ENCODE measurements at places on chromosomes 2 and 18.

GRCh38 chr2:97844311-97844859, 131.0 kb downstream of the ZAP70 start:
- DNase-seq, result no peak

DNA sequence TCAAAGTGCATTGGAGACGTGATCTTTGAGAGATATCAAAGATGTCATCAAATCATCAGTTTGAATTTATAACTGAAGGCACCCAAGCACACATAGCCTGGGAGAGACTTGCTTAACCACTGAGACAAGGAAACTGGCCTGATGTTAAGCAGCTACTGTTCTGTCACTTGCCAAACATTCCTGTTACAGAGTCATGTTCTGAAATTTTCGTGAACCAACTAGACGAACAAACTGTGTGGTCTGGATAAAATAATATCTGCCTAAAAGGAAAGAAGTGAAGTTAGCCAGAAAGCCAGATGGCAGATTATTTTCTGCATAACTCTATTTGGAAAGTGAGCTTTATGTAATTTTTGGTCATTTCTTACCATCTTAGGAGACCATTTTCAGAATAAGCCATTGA, 51.4 kb downstream of the SPATS2L start:
- DNase-seq, result no peak

DNA sequence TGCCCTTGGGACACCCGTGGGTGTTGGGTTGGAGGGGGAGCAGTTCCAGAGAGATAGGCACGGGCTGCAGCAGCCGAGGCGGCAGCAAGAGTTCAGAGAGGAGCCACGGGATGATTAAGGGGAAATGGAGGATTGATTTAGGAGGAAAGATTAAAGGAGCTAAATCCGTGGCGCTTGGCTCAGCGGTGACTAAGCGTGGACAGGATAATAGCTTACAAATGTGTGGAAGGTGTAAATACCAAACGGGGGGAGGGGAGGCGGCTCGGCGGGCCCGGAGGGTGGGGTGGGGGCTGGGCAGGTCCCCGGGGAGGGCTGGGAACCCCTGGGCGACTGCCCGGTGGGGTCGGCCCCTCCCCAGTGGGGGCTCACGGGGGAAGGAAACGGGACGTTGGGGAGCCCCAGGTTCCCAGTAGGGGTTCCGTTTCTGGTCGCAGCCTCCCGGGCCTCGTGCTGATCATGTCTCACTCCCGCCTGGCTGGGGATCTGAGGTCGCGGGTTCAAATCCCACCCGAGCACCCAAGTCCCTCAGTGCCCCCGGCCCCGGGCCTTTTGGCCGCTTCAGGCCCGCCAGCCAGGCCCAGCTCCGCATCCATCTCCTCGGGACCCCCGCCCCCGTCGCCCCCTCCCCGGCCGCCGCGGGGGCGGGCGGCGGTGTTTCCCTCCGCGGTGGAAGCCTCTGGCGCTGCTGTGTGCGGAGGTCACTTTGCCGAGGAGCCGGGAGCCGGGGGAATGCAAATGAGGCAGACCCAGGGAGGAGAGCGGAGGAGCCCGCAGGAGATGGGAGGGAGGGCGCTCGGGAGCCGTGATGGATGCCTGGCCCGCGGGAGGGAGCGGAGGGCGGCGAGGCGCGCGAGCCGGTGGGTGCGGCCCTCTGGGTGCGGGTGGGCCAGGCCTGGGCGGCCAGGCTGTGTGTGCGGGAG, 8.1 kb downstream of the ASIC4 start:
- DNase-seq, result peak; percentile 57

- no peak for DNase-seq
Measured at GRCh38 chr2:130261970-130262760, 63.9 kb upstream of the TUBA3E start.

GRCh38 chr2:226703514-226703913, 96.1 kb downstream of the IRS1 start:
- no peak for DNase-seq

GRCh38 chr18:316393-316792, 48.5 kb upstream of the THOC1 start:
- no peak for DNase-seq

- DNase-seq, result no peak
Measured at GRCh38 chr18:3092727-3093126, 79.8 kb upstream of the LPIN2 start.

DNA sequence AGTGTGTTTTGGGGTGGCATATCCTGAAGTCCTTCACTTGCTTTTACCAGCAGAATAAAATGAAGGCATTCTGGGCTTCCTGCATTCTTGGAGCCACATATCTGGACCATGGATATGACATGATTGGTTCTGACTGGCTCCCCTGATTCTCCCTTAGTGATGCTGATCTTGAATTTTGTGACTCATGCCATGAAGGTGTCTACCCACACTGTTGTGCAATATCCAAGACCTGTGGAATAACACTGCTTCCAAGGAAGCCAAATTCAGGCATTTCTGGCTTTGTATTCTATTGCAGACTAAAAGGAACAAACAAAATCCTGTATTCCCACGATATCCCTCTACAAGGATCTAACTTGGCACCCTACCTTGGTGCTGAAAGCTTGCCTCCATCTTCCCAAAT, 125.8 kb downstream of the LYPD6B start:
- no peak for DNase-seq

DNA sequence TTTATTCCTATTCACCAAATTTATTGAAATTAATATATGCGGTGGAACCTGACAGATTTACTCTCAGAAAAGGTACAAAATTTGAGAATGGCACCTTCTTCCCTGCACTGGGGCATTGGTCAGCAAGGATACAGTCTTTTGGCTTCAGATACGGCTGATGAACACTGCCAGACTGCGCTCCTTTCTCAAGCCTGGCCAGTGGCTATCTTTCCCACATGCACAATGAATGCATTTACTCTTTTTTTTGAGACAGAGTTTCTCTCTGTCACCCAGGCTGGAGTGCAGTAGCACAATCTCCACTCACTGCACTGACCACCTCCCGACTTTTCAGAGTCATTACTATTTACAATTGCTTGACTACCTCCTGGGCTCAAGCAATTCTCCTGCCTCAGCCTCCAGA, 61.6 kb downstream of the MOB4 start:
- DNase-seq, result no peak

Measured in HuH-7.5 (cell line).